Neural progenitor cell (in vitro differentiated cells): ENCODE measurements at places on chromosomes 5 and 9. TPM values are rescaled to one million over a fixed set of nuclear protein-coding genes. Genes with fewer than 3 reads are reported as not detected.

DNA sequence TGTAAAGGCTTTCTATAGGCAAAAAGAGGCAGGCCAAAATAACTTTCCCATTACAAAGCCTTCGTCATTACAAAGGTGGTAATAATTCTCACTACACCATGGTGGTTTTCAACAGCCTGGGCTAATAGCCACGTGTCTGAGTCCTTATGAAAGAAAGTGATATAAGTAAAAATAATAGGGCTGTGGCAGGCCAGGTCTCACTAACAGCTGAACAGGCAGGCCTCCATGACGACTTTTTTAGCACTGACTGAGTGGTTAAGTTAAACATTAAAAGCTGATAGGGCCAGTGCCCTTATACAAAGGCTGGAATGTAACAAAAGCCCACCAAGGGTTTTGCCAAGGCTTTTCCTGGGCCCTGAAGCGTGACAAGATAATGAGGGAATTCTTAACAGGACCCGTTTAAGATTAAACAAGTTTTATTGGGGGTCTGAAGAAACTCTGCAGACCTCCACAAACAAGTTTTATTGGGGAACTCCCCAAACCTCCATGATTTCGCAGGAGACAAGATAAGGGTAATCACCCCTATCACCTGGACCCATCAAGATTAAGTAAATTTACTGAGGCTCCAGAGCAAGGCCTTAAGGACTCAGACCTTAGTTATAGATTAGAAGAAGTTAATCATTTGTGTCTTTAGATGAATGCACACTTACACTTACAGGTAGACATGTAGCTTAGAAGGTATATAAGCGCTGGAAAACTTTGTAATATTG, 412.9 kb downstream of the CHSY3 start:
- no peaks in the 10 kb centered on the region for H3K27me3 ChIP-seq
- no peaks in the 10 kb centered on the region for H3K36me3 ChIP-seq
- peaks cover 20% of the 10 kb centered on the region for H3K4me1 ChIP-seq
- H3K4me3 ChIP-seq: no peak overlapping the region

DNA sequence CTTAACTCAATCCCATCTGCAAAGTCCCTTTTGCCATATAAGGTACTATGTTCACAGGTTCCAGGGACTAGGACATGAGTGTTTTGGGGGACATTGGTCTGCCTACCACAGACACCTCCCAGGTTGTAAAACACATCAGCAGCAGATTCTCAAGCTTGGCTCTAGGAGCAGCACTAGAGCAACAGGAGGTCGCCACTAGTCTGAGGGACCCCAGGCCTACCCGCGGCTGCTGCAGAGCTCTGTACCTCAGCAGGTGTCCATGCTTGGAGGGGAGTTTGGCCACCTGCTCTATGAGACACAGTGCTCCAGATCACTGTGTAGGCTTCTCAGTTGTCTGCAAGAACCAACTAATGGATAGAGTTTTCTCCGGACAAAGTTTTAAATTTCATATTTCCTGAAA, 262.2 kb upstream of the ARRDC3 start:
- no peaks in the 10 kb centered on the region for H3K27me3 ChIP-seq
- H3K4me3 ChIP-seq: no peak overlapping the region
- H3K27ac ChIP-seq: no peak overlapping the region
- no peaks in the 10 kb centered on the region for H3K4me1 ChIP-seq
- H3K36me3 ChIP-seq: no peaks in the 10 kb centered on the region
- DNase-seq: no peak

Gene LOX
- total RNA-seq: 0.09 and 0.11 TPM in 2 replicates

GRCh38 chr5:131682175-131682574, 47.1 kb upstream of the RAPGEF6 start:
- no peak overlapping the region for H3K27ac ChIP-seq
- H3K4me1 ChIP-seq: no peaks in the 10 kb centered on the region
- H3K4me3 ChIP-seq: no peak overlapping the region
- peaks cover 3% of the 10 kb centered on the region for H3K36me3 ChIP-seq
- no peaks in the 10 kb centered on the region for H3K27me3 ChIP-seq
- DNase-seq: no peak

DNA sequence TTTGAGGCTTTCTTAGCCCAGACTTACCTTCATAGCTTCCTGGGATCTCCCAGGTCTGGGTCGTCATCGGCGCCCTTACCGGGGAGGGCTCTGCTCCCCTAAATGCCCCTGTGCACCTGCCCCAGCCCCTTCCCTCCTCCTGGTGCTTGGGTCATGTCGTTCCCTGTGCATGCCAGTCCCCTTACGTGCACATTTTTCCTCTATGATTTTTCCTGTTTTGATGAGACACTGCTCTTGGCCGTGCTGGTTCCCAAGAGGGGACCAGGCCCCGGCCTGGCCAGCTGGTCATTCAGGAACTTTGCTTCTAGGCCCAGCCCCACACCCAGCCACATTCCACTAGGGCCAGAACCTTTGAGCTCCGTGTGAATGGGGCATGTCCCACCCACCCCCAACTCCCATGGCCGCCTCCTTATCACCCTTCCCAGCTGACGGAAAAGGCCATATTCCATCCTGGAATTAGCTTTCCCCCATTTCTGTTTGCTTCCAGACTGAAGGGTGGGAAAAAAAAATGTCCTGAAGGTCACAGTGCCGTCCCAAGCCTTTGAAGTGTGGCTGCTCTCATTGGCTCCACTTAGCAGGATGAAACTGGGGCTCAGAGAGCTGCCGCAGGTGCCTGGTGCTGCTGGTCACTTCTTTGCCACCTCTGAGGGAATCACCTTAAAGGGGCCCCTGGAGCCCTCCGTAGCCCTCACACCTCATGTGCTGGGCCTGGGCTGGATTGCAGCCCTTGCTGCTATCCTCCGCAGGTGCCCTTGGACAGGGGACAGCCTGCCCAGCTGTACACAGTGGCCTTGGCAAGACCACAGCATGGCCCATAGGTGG, 25.1 kb downstream of the ERGIC1 start:
- DNase-seq: no peak
- no peak overlapping the region for H3K27ac ChIP-seq
- H3K36me3 ChIP-seq: no peaks in the 10 kb centered on the region
- H3K4me3 ChIP-seq: no peak overlapping the region

Gene TXN
- 173 and 252 TPM in 2 replicates for total RNA-seq

Gene SPINK4
- total RNA-seq: not detected in 2 replicates

- H3K27me3 ChIP-seq: no peaks in the 10 kb centered on the region
- no peak for DNase-seq
- H3K36me3 ChIP-seq: no peaks in the 10 kb centered on the region
- no peaks in the 10 kb centered on the region for H3K4me1 ChIP-seq
- H3K27ac ChIP-seq: no peak overlapping the region
- H3K4me3 ChIP-seq: no peak overlapping the region
These were observed 195.0 kb downstream of the ADAMTSL1 start for GRCh38 chr9:18668944-18669343.

Gene CFAP90
- 0.22 TPM in 1 of 2 replicates, not detected in the other for total RNA-seq

- H3K4me3 ChIP-seq: peak overlapping the region; percentile 52
- no peak overlapping the region for H3K27ac ChIP-seq
- no peaks in the 10 kb centered on the region for H3K4me1 ChIP-seq
- peaks cover 42% of the 10 kb centered on the region for H3K27me3 ChIP-seq
- peak; percentile 98 for DNase-seq
These were observed 21.3 kb upstream of the ZNF782 start for GRCh38 chr9:96875461-96876142.

DNA sequence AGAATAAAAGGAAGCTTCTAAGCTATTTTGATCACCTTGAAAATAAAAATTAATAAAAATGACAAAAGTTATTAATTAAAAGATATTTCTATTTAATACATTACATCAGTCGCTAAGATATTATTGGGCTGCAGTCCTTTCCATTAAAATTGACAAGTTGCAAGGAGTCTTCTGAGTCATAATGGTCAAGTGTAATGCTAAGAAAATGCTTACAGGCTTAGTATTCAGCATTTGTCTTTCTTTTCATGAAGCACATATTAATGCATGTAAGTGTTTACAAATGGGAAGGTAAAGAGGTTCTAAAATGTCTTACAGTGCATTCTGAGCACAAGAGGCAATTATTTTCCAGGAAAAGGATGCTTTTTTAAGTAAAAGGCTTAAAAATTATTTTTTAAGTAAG, 17.3 kb downstream of the SPINK9 start:
- no peaks in the 10 kb centered on the region for H3K4me1 ChIP-seq
- no peak for DNase-seq
- no peak overlapping the region for H3K27ac ChIP-seq
- H3K27me3 ChIP-seq: no peaks in the 10 kb centered on the region

DNA sequence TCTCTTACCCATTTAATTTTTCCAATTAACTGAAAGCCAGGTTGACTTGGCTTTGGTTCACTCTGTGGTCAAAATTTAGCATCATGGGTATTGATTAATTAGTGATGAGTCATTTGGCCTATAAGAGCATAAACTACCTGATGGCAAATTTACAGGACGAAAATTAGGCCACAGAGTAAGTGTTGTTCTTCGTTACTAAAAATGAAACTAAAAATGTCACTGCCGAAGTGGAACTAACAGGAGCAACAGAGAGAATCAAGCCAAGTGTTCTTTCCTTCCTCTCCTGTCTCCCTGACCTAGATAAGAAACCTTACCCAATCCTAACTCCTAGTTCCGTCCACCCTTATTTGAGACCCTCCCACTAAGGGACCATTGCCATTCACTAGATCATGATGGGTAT, 176.9 kb downstream of the RAB3C start:
- no peak for DNase-seq
- no peaks in the 10 kb centered on the region for H3K27me3 ChIP-seq
- no peaks in the 10 kb centered on the region for H3K36me3 ChIP-seq
- H3K27ac ChIP-seq: no peak overlapping the region
- no peaks in the 10 kb centered on the region for H3K4me1 ChIP-seq

Gene BARX1
- total RNA-seq: 0.17 and 2.9 TPM in 2 replicates

- no peaks in the 10 kb centered on the region for H3K36me3 ChIP-seq
- H3K27ac ChIP-seq: no peak overlapping the region
- peaks cover 10% of the 10 kb centered on the region for H3K4me1 ChIP-seq
- DNase-seq: no peak
- H3K4me3 ChIP-seq: peak overlapping the region; percentile 88
These were observed 769 bp upstream of the LYRM7 start for GRCh38 chr5:131169810-131170539.

DNA sequence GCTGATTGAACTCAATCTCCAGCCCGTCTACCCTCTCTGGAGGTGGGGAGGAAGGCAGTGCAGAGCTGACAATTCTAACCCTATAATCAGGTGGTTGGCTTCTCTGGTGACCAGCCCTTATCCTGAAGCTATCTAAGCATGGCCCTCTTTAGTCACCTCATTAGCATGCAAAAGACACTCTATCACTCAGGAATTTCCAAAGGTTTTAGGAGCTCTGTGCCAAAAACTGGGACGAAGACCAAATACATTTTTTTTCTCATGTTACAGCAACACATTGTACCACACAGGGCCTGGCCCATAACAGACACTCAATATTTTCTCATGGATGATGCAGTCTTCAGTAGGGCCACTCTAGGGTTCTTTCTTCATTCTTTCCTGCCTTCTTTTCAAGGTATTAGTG, 118.8 kb upstream of the VLDLR start:
- no peaks in the 10 kb centered on the region for H3K27me3 ChIP-seq
- DNase-seq: no peak
- no peaks in the 10 kb centered on the region for H3K4me1 ChIP-seq
- H3K36me3 ChIP-seq: no peaks in the 10 kb centered on the region

DNA sequence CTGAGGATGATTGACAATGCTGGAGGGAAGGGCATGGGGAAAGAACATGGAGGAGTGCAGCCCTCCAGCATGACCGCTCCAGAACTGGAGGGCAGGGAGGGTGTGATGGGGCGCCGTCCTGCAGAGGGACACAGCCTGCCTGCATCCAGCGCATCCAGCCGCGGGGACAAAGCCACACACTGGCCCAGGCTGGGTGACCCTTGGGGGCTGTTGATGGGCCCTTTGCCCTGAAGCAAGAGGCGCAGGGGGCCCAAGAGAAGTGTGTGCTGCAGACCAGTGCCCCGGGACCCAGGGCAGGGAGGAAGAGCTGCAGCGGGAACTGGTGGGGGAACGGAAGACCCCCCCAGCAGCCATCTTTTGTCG, 169.8 kb upstream of the PPP1R26 start:
- no peak overlapping the region for H3K27ac ChIP-seq
- no peaks in the 10 kb centered on the region for H3K4me1 ChIP-seq
- no peaks in the 10 kb centered on the region for H3K27me3 ChIP-seq
- H3K36me3 ChIP-seq: no peaks in the 10 kb centered on the region

GRCh38 chr5:149175346-149176105, 34.2 kb downstream of the ABLIM3 start:
- H3K4me1 ChIP-seq: no peaks in the 10 kb centered on the region
- DNase-seq: no peak
- H3K4me3 ChIP-seq: no peak overlapping the region
- no peak overlapping the region for H3K27ac ChIP-seq

DNA sequence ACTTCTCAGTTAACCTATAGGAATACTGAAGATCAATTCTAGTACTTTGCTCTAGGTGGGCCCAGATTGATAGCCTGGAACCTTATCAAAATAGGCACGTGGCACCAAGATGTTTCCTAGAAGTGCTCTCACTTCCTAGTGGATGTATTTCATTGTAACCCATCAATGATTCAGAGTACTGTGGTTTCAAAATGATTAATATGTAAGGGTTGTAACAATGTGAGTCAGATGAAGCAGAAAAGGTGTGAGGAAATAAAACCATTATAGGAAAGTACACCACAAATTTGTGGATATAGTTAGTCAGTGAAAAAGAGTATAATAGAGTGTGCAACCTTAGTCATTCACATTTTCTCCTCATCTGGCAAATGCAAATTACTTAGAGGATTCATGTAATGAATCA, 177.3 kb upstream of the FST start:
- H3K27ac ChIP-seq: no peak overlapping the region
- no peaks in the 10 kb centered on the region for H3K36me3 ChIP-seq
- no peak for DNase-seq
- no peaks in the 10 kb centered on the region for H3K4me1 ChIP-seq

Gene MIGA2
- total RNA-seq: 10.8 and 39.1 TPM in 2 replicates

- DNase-seq: no peak
- no peak overlapping the region for H3K27ac ChIP-seq
- no peaks in the 10 kb centered on the region for H3K36me3 ChIP-seq
- peaks cover 9% of the 10 kb centered on the region for H3K4me1 ChIP-seq
- H3K4me3 ChIP-seq: no peak overlapping the region
- H3K27me3 ChIP-seq: peaks cover 57% of the 10 kb centered on the region
These were observed 54.9 kb upstream of the PITX1 start for GRCh38 chr5:135088911-135089310.

GRCh38 chr9:79812099-79812498, 240.3 kb downstream of the TLE4 start:
- no peak overlapping the region for H3K27ac ChIP-seq
- no peak overlapping the region for H3K4me3 ChIP-seq
- H3K27me3 ChIP-seq: no peaks in the 10 kb centered on the region
